Stimulated activated CD8-positive, alpha-beta memory T cell treated with anti-CD3 and anti-CD28 coated beads, Interleukin-15, amount 100 ng/mL, for 1 hour (primary cell): ENCODE measurements at places on chromosomes 13 and 19.
A peak's percentile ranks its signal among the peaks of the same experiment; 100 is the strongest.

- no peak for DNase-seq
These were observed 545.1 kb downstream of the EFNB2 start for GRCh38 chr13:105990256-105990958.

DNA sequence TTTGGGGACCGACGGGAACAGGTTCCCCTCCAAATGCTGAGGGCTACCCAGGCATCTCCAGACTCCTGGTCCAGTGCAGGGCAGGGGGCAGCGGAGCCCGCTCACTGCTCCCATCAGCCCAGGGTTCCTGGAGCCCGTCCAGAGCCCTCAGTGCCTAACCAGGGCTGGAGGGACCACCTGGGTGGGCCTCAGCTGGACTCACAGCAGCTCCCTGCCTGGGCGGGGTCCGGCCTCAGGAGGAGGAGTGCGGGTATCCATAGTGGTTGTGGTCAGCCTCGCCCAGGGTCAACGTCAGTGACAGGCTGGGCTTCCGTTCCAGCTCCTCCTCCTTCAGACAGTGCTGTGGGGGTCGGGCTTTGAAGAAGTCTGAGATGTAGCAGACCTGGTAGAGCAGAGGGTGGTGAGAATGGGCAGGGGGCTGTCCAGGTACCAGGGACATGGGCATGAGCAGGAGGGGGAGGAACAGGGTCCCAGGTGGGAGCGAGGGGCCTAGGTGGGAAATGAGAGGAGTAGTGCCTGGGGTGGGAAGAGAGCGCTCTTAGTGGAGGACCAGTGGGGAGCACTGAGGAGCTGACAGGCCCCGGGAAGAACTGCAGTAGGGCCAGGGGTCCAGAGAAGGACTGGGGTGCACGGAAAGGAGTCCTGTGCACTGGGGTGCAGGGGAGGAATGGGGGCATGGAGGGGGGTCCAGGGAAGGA is 9.9 kb downstream of the PLPP2 start:
- DNase-seq = no peak

GRCh38 chr13:69820180-69820579 is 287.4 kb upstream of the ATXN8OS start:
- DNase-seq = no peak

- no peak for DNase-seq
These were observed 89.7 kb downstream of the RAB20 start for GRCh38 chr13:110471833-110472162.

DNA sequence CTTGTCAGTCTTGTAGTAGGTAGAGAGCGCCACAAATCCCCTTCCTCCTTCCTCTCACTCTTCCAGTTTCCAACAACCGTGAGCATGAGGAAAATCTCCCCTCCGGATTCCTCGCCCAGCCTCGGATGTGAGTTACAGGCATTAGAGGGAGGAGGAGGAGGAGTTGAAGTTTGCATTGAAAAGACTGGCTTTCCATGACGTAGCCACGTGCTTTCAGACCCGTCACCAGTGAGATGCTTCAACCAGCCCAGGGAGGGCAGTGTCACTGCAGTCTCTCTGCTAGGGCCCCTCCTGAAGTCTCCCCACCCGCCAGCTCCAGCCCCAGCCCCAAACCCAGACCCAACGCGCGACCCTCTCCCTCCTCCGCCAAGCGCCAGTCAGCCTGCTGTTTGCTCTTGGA is 442 bp upstream of the FGF14 start:
- no peak for DNase-seq

- no peak for DNase-seq
These were observed 12.4 kb downstream of the LHFPL6 start for GRCh38 chr13:39590466-39591036.

DNA sequence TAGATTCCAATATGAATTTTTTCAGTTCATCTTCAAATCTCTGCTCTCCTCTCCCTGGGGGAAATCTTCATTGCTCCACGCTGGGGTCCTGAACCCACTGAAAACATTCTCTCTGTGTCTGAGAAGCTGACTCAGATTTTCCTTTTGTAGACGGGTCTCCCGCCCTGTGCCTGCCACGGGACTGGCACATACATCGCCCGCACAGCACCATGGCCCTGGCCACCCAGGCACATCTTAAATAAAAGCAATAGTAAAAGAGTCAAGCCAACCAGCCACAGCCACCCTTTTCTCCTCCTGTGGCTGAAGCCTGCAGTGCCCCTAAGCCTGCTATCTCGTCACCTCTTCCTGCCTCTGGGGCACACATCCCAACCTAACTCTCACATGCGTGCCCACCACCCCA is 301.2 kb downstream of the ZNF536 start:
- DNase-seq = no peak

GRCh38 chr19:41945135-41945766 is 13.9 kb downstream of the RABAC1 start:
- DNase-seq = peak; percentile 71

DNA sequence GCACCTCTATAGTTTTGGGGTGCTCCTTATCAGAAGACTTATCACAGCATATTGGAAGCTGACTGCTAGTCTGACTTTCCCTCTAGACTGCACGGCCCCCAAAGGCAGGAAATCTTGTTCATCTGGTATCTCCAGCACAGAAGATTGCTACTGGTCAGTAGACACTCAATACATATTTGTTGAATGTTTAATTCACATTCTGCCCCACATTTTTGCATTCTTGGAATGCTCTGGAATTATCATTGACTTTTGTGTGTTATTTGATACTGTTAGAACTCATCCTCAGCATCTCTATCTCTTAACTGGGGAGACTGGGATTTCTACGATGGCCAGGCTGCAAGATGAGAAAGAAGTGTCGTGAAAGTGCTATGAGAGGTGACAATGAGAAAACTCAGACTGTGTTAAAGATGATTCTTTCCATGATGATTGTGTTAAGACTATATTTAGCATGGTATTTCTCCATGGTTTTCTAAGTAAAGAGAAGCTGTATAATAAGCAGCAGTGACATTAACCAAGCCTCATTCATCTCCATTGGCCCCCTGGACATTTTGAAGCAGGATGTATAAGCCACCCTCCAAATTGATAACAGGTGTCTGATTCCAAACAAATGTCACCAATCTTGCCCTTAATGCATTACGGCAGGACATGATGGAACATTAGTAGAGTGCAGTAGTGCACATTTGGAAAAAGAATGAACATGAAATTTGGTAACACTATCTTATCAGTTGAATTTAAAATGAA is 440.9 kb downstream of the RFC3 start:
- no peak for DNase-seq

- DNase-seq = no peak
These were observed 8.7 kb upstream of the PEPD start for GRCh38 chr19:33530296-33530695.

GRCh38 chr19:50173127-50173526 is 10.0 kb upstream of the IZUMO2 start:
- DNase-seq = no peak

- no peak for DNase-seq
These were observed 454 bp downstream of the BLVRB start for GRCh38 chr19:40465025-40465556.

DNA sequence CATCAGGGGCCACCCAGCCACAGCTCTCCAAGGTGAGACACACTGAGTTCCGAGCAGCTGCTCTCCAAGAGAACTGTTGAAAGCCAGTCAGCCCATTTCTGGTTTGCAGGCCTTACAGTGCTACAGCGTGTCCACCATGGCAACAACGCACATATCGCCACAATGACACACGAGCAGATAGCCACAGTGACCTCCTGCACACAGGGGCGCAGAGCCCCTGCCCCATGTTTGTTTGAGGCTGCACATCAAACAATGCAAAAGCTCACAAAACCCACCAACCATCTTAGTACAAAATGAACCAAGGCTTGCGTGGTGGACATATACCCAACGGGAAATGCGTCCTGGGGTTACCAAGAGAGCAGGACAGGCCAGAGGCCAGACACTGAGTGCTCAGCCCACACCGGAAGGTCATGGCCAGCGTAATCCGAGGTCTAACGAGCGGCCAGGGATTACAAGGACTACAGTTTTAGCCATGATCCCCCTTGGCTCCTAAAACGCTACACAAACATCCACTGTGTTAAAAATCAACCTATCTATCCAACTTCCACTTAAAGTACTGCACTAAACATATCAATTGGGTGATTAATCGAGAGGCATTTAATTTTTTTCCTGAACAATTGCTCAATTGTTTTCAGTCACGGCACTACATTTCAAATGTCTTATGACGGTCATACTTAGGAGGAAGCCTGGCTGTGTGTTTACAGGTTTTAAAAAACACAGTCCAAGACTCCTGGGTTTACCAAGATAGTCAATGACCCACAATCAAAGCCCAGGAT is 56.0 kb downstream of the STK24 start:
- no peak for DNase-seq

DNA sequence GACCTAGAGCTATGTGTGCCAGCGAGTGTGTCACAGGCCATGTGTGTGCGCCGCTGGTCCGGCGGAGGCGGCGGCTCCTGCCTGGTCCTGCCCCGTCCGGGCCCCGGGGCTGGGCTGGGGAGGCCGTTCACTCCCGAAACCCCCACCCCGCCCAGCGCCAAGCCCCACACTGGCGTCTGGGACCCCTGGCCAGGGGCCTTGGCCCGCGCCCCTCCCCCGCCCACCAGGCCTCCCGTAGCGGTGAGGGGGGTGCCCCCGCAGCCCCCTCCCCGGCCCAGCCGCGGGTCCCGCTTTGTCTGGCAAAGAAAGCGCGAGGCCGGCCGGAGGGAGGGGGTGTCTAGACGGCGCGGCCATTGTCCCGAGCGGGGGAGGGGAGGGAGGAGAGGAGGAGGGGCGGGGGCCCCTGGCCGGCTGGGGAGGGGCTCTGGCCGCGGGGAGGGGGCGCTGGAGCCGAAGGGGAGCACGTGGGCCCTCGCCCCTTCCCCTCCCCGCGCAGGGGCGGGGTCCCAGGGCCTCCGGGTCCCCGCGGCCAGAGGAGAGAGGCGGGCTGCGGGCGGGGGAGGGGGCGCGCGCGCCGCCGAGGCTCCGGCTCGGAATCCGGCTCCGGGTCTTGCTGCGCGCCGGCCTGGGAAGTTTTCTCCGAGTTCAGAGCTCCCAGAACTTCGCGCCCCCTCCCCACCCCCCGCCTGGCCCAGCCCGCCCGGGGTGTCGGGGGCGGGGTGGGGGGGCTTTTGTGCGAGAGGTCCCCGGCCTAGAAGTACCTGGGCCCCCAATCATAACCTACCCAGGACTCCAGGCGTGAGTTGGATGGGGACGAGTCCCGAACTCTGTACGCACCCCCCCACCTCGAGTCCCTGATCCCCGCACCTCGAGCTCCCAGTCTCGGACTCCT is 888 bp downstream of the NOTCH3 start:
- DNase-seq = no peak

DNA sequence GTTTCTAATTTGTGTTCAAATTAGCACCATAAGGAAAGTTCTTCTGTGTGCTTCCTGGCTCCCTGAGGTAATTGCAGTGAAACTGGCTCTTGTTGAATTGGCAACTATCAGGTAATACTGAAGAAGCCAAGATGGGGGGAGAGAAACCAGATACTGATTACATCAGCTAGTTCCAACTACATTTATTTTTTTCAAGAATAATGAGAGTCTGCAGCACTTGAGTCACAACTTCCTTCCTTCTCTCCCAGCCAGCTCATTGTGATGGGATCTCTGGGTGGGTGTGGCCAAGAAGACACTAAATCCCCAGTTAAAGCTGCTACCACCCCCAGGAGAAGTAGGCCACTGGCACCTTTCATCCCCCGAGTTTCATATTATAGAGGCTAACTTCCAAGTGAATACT is 100.7 kb upstream of the RXFP2 start:
- no peak for DNase-seq

GRCh38 chr13:40969169-40969901 is 49.8 kb downstream of the ELF1 start:
- no peak for DNase-seq

DNA sequence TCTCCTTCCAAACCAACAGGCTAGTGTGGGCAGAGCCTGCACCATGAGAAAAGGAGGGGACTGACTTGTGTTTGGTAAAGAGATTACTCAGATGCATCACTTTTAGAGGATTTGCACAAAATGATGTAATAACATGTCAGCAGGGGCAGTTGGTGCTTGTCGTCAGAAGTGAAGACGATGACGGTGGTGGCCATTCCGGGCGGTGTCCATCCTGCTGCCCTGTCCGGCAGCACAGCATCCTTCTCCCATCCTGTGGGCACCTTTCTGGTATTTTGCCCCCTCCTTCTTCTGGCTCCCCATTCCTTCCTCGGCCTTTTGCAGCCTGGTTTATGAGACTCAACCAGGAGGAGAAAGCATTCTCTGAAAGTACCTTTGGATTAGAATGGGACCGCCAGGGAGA is 160.1 kb downstream of the TEX29 start:
- DNase-seq = no peak

DNA sequence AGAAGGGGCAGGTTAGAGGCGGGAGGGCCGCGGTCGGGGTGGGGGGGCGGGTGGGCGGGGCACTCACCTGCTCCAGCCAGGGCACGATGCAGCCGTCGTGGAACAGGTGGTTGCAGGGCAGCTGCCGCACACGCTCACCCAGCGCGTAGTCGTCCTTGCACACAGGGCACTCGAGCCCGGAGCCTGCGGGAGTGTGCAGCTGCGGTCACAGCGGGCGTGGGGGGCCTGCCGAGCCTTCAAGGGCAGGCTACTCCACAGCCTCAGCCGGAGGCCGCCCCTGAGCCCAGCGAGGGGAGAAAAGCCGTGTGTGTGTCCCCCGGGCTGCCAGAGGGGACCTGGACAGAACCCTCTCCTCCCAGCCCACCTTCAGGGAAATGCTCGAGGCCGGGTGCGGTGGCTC is 8.6 kb downstream of the FGF22 start:
- DNase-seq = no peak

DNA sequence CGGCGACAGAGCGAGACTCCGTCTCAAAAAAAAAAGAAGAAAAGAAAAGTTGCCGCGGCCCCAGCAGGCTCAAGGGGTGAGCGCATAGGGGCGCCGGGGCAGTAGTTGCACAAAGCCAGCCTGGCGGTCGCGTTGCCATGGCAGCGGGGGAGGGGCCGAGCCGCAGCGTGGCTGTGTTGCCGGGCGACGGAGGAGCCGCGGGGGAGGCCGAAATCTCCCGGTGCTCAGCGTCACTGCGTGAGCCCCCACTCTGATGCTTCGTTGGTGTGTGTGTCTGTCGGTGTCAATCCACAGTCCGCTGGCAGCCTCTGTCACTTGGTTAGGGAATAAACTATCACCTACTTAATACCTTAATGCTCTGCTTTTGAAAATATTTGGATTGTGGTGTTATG is 82.9 kb upstream of the C1QTNF9B start:
- DNase-seq = peak; percentile 80

GRCh38 chr19:2578901-2579677 is 103.2 kb downstream of the GADD45B start:
- peak; percentile 30 for DNase-seq

- no peak for DNase-seq
These were observed 4.3 kb downstream of the KLF2 start for GRCh38 chr19:16328824-16329482.

DNA sequence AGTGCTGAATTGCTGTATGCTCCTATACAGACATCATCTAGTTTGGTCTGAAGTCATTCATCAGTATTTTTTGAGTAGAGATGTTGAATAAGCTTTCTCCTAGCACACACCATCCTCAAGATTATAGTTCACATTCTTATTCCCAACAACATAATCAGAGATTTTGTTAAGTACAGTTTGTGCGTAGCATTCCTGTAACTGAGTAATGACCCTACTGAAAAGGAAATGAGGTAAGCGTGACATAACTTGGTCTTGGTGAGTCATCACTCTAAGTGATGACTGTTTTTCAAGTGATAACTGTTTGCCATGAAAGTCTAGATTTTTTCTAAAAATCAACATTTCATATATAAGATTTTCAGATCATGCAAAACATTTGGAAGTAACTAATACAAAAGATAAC is 18.5 kb upstream of the FAM216B start:
- no peak for DNase-seq

- no peak for DNase-seq
These were observed 32.2 kb upstream of the TM9SF2 start for GRCh38 chr13:99469041-99469440.
